Activated CD4-positive, alpha-beta T cell treated with anti-CD3 and anti-CD28 coated beads, Interleukin-2, Interleukin-4, amounts not matched to agents 100 ng/mL and 50 ng/mL, durations not matched to agents 16 hours and 8 hours (primary cell): ENCODE measurements at places on chromosomes 16 and 17.

DNA sequence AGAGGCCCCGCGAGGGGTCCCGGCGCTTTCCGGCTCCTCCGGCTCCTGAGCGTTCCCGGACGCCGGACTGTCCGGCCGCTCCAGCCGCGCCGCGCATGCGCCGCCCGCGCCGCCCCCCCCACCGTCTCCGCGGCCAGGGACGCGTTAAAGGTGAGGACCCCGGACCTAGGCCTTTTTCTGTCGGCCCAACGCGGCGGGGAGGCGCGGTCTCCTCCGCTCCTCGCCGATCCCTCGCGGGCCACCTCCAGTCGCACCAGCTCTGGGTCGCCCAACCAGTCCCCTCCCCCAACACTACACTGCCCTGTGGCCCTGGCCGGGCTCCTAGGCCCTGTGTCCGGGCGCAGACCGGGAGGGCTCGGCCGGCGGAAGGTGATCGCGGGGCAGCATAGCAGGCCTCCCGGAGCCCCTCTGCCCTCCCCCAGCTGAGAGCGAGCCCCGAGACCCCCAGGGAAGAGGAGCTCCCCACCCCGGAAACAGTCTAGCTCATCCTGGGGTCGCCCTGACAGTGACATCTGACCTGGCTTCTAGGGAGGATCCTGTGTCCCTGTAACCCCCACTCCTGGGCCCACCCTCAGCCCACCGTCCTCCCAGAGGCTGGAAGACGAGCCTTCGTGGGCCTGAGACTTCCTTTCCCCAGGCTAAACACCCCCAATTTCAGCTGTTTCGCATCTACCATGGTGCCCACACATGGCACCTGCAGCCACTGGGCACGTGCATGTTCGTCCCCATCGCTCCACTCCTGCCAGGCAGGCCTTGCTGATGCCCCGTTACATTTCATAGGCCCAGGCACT is 14.7 kb upstream of the BCAR1 start:
- DNase-seq, result peak; percentile 22

DNA sequence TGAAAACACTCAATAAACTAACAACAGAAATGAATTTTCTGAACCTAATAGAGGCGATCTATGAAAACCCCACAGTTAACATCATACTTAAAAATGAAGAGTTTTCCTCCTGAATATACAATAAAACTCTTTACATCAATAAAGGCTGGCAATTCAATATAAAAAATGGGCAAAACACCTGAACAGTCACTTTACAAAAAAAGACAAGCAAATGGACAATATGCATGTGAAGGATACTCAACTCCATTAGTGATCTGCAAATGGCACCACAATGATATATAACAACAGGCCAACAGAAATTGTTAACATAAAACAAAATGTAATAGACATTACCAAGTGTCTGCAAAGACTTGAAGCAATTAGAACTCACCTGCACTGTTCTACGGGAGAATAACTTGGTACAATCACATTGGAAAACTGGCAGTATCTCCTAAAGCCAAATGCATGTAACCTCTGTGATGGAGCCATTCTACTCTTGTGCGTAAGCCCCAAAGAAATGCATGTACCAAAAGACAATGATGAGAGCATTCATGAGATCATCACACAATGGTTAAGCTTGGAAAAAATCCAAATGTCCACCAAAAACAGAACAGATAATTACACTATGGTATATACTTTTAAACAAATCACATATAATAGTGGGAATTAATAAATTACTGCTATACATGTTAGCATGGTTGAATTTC is 433.4 kb upstream of the MAF start:
- no peak for DNase-seq

DNA sequence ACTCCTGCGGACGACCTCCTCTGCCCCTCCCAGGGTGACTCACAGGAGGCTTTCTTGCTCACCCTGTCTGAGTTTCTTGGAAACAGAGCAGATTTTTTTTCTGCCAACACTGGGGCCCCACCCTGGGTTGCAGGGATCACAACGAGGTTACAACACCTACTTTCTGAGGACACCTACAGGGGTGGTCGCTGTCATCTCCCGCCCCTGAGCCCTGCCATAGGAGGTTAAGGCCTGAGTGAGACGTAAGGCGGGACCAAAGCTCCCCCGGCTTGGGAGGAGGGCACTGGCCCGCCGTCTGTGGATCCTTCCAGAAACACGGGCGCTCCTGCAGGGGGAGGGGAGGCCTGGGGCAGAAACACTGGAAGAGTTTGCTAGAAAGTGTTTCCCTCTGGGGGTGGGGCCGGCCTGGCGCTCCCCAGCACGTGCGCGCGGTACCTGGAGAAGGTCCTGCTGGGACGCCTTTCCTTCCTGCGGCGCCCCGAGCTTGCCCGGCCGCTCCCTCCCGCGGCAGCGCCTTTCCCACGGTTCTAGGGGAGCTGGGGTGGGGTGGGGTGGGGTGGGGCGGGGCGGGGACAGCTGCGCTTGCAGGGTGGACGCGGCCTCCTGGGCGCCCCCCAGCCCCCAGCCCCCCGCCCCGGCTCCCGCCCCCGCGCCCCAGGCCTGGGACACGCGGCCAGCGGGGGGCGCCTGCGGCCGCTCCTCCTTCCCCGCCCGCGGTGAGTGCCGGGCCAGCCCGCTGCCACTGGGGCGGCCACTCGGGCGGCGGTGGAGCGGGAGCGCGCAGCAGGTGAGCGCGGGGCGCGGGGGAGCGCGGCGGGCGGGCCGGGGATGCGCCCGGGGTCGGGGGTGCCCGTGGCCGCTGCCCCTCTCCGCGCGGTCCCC is 20.7 kb upstream of the ADCY7 start:
- peak; percentile 81 for DNase-seq

- no peak for DNase-seq
Measured at GRCh38 chr17:46817151-46817900, 1.2 kb downstream of the WNT3 start.

- DNase-seq, result no peak
Measured at GRCh38 chr16:79309606-79310005, 290.9 kb downstream of the MAF start.

DNA sequence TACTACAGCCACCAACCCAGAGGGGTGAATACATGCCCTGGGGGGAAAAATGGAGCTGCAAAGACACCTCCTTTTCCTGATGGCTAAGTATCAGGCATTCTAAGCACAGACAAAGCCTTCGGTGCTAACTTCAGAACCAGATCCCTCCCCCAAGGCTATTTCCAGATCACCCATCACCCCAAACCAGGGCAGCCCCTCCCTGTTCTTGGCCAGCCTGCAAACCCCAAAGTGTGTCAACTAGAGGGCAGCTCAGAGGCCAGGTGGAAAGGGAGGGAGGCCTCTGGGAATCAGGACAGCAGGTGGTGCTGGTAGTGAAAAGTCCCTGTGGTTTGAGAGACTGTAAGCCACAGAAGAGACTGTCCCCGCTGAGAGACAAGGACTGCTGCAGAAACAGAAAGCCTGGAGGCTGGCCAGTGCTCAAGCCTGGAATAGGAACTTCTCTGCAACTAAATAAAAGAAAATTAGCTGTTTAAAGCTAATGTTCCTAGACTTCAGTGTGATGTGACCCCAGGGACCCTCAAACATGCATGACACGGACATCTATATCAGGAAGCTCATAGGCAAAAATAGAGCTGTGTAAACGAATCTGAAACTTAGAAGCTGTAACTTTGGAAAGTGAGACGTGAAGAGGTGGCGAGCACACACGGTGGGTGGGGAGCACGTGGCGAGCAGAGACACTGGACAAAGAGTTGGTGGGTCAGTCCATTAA is 9.1 kb downstream of the TUBG1 start:
- peak; percentile 3 for DNase-seq

- no peak for DNase-seq
Measured at GRCh38 chr17:65588181-65588808, 26.8 kb upstream of the AXIN2 start.

GRCh38 chr16:56617212-56618085 is 8.1 kb upstream of the MT1E start:
- peak; percentile 63 for DNase-seq

GRCh38 chr16:19305443-19305842 is 19.9 kb downstream of the CLEC19A start:
- no peak for DNase-seq

DNA sequence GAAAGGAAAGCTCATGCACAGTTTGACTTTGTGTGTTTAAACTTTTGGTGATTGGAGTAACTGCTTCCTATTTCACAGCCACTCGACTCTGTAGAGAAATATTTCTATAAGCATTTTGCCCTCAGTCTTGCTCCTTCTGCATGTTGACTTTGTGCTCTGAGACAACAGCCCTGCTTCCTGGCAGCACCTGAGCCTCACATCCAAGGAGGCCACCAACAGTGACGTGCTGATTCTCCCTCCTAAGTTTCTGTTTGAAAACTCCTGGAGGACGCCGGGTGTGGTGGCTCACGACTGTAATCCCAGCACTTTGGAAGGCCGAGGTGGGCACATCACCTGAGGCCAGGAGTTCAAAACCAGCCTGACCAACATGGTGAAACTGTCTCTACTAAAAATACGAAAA is 23.9 kb upstream of the WSB1 start:
- no peak for DNase-seq

GRCh38 chr16:11049396-11050059 is 105.2 kb downstream of the CLEC16A start:
- no peak for DNase-seq

- DNase-seq, result no peak
Measured at GRCh38 chr17:2247005-2247404, 56.6 kb downstream of the SMG6 start.

DNA sequence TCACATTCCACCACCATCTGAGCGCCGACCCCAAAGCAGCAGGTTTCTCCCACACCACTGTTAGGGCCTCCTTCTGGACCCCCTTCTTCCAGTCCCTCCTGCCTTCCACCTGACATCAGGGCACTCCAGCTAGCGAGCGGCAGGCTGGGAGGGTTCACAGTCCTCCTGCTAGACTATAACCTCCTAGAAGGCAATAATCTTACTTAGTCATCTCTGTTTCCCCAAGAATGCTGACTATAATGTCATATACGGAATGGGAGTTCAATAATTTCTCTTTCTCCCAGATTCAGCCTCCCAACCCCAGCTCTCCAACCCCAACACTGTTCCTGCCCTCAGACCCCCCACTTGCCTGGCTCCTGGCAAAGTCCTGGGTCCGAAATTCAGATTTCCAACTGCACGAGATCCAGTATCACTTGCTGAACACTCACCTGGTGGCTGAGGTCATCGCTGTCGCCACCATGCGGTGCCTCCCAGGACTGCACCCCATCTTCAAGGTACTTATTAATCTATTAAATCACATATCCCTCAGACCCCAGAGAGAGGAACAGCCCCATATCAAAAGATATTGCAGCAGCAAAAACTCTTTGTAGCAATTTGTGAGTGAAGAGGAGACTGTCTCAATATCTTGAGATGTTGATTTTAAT is 5.6 kb downstream of the ALOX12 start:
- peak; percentile 36 for DNase-seq

GRCh38 chr16:727291-727977 is 528 bp downstream of the HAGHL start:
- no peak for DNase-seq

DNA sequence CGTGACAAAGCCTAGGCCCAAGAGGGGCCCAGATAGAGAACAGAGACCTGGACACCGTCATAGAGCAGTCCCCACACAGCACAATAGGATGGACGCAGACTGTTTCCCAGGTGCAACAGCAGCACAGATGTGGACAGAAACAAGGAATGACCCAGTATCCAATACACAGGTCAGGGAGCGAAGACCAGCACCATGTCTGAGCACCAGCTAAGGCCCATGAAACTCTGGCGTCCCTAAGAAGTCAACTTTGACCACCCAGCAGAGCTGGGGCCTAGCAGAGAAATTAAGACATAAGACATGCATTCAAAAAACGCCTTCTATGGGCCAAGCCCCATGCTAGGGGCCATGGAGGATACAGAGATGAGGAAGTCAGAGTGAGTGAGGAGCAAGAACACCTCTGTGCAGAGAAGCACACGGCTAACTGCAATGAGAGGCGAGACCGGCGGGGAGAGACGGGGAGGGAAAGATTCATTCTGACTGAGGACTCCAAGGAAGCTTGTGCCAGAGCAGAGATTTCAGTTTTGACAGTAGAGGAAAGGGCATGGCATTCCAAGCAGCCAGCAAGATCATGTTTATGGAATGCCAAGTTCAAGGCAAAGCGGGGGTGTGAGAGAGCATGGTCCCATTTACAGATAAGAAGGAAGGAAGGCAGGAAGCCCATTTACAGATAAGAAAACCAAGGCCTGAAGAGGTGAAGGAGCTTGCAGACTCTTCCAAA is 50.8 kb downstream of the PITPNM3 start:
- no peak for DNase-seq

DNA sequence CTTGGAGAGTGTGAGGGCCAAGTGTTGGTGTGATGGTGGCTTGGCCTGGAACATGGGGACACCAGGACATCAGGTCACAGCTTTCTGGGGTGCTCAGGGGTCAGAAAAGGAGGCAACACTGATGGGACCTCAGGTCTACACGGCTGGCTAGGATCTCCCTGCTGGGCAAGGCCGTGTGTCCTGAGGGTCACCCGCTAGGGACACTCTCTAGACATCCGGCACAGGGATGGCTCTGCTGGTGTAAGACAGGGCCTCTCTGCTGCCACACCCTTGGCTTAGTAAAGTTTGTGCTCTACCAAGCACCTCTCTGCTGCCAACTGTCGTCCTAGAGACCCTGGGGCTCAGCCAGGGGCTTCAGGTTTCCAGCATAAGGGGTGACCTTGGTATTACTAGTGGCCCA is 16.3 kb downstream of the SLC13A5 start:
- no peak for DNase-seq

GRCh38 chr17:81448950-81449349 is 53.7 kb downstream of the BAHCC1 start:
- no peak for DNase-seq

- DNase-seq, result no peak
Measured at GRCh38 chr17:49910094-49910857, 58.7 kb upstream of the DLX4 start.

DNA sequence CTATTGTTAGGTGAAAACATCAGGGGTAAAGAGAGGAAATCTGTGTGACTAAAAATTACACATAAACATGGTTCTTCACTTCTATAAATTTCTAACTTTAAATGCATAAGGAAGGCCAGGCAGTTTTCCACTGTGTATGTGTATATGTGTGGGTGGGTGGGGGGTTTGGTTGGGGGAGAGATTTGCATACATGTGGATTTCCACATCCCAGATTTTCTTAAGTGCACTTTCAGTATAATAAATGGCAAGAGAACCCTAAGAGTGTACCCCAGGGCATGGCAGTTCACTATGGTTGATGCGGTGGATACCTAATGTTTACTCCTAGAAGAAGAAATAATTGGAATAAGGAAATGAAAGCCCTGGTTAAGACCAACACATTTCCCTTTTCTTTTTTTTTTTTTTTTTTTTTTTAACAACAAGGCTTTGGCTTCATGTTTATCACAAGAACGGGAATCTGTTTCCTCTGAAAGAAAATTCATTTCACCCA is 451.8 kb upstream of the CCL2 start:
- DNase-seq, result no peak

DNA sequence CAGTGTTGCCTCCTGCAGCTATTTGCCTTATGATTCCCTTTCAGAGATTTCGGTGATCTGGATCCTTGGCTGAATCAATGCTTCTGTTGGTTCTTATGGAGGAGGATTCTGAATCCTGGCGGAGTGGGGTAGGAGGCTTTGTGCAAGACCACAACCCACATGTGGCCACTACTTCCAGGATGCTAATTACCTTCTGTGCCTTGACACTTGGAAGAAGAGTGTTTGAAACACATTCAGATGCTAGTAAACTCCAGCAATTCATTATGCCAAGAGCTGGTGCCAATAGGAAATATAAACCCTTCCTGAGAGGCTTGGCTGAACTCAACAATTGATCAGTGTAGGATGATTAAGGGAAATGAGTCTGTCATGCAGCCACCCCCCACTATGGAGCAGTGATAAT is 12.1 kb upstream of the NLRP1 start:
- no peak for DNase-seq
